ENCODE measurements at places on chromosomes 11 and 22.

DNA sequence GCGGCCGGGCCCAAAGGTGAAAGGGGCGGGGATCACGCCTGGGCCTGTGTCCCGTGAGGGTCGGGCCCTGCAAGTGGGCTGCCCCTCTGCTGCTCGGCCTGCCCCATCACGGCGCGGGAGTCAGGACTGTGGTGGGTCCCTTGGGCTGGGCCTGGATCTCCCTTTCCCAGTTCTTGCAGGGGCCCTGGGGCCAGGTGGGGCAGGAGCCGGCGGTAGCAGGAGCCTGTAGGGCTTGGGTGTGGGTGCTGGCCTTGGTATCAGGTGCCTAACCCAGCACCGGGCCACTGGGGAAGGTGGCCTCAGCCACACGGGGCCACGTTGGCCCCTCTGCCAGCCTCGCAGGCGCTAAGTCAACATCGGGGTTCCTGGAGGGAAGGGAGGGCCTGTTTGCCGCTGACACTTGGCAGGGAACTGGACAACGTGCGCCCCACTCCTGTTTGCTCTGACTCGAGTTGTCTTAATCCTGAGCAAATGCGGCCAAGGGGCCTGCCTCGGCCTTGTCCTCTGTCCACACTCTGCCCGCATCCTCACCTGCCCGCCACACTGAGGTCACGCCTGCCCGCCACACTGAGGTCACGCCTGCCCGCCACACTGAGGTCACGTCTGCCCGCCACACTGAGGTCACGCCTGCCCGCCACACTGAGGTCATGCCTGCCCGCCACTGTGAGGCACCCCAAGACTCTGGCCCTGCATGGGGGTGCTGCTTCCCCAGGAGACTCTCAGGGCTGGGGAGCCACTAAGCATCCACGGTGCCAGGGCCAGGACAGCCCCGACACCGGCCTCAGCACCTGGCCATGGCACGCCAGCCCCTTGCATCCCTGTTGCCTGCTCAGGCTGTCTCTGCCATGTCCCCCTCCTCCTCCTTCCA lies 14.2 kb upstream of the MUC5B start:
- DNase-seq: peak; percentile 36

DNA sequence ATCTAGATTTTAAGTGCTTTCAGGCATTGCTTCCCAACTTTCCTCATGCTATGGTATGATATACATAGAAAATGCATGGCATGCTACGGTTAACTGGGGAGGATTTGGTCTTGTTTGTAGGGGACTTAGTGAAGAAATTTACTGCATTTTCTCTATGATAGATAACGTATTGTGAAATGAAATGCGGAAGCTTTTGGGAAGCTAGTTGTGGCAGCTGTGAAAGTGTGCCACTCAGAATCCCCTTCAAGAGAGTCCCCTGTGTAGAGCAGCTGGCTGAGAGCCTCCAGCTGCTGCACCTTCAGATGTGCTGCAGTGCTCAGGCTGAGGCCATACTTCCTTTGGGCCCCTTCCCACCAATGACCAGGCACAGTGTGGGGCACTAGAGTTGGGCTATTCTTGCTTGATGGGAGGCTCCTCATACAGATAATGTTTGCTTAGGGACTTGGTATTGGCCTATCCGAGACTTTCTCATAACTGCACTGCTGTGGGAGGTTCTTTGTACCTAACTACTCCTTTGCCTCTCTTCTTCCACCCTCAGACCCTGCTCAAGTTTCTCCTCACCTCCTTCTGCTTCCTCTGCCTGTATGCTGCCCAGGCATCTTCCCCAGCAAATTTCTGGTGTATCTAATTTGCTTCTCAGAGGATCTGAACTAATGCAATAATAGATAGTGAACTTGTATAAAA lies 67.3 kb downstream of the HIPK3 start:
- no peak for DNase-seq

DNA sequence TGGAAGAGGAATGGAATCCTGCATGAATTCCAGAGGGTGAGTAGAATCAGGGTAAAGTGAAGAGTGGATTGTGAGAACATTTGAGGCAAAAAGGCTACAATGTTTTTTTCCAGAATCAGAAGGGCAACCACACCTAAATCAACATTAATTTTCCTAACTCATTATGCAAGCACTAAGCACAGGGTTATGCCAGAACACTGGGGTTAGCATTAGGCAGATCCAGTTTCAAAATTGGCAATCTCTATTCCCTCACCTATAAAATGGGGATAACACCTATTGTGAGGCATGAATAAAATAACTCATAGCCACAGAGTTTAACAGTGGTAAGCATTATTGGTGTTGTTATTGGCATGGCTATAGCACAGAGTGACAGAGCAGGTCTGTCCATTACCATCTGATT lies 378.6 kb upstream of the FAT3 start:
- DNase-seq: no peak

- DNase-seq: peak; percentile 96
Observed at GRCh38 chr22:28882878-28883656, at the start of gene ZNRF3. TSS of gene ZNRF3 (plus strand) at chr22:28883572. CDS start at chr22:28883767, 195 bp downstream.

DNA sequence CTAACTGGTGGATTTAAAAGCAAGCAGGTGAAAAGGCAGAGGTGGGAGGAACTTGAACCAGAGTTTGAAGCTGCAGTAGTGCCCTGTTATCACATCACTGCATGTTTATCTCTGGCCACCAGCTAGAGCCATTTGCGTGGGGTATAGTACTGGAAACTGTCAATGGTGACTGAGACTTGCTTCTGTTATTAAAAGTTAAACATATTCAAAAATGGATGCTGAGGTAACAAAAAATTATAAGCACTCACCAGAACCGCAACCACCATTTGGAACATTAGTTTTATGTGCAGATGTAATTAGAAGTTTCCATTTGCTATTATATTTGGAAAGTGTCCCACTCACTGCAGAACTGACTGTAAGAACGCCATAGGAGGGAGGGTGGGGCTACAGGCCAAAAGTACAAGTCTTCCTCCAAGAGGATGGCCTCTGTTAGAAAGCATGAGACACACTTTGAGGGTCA lies 1.2 kb upstream of the CD59 start:
- no peak for DNase-seq

DNA sequence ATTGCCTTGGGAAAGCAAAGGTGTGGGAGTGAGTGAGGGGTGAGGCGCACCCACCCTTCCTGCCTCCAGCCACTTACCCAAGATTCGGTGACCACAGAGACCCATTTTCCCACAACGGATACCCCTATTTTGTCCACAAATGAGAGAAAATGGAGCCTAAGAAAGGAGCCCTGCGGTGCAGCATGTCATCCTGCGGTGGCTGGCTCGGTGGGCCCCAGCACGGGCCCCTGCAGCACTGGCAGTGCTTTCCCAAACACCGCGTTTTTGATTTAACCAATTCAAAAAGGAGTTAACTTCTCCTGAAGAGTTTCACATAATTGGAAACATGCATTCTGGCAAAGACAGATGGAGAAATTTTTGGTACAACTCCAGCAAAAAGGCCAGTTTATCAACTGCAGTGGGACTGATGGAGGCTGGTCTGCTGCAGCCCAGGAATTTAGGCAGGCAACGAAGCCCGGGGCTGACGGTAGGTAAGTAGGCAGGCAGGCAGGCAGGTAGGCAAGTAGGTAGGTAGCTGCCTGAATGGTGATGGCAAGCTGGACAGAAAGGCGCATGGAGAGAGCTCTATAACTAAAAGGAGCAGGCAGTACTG lies 84.2 kb downstream of the FDX1 start:
- no peak for DNase-seq

- DNase-seq: no peak
Observed at GRCh38 chr11:45141171-45141570, 5.3 kb upstream of the PRDM11 start.

GRCh38 chr11:34886609-34887008 lies 29.6 kb downstream of the APIP start:
- no peak for DNase-seq

DNA sequence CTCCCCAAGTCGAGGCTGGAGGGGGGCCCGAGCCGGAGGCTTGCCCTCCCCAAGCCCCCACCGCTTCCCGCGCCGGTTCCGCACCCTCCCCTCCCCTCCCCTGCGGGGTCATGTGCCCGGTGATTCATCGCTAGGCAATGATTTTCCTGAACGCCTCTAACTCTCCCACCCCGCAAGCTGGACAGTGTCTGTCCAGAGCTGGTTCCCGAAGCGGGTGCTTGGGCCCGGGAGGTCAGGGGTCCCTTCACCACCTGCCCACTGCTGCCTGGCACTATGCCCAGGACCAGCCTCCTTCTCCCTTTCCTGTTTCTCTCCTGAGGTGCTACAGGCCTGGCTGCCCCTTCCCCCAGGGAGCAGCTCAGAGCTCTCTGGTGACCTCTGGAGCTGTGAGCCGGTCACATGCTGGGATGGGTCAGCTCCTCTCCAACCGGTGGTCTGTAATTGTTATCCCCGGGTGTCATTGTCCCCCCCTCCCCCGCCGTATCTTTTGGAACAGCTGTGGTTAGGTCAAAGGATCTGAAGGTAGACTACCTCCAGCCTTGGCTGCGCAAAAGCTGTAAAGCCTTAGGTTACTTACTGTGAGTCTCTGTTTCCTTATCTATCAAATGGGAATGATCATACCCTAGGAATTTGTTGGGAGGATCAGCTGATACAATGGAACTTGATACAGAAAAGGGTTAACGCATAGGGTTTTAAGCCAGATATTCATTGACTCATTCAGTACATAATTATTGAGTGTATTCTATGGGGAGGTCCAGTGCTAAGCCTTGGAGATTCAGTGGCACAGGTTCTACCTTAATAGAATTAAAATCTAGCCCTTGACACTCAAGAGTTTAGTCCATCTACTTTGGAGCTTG lies 753 bp downstream of the STX3 start:
- peak; percentile 91 for DNase-seq

- DNase-seq: no peak
Observed at GRCh38 chr11:102289592-102289991, 27.7 kb upstream of the BIRC3 start.

DNA sequence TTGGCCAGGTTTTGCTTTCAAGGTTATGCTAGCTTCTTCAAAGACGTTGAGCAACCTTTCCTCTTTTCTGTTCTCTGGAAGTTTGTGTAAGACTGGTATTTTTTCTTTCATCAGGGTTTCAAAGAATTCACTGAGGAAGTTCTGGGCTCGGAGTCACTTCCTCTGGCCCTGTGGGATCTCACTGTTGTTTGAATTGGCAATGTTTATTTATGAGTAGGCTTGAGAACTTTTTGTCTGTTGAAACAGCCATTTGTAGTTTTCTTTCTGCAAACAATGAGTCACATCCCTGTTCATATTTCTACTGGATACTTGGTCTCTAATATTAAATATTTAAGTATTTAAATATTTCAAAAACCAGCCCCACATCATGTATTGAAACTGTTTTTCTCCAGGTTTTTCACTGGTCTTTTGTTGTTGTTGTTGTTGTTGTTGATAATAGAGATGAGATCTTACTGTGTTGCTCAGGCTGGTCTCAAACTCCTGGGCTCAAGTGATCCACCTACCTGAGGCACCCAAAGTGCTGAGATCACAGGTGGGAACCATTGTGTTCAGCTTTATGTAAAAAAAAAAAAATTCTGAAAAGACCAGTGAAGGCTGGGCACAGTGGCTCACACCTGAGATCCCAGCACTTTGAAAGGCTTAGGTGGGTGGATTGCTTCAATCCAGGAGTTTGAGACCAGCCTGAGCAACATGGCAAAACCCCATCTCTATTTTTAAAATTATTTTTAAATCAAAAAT lies 26.9 kb downstream of the SUSD2 start:
- no peak for DNase-seq

DNA sequence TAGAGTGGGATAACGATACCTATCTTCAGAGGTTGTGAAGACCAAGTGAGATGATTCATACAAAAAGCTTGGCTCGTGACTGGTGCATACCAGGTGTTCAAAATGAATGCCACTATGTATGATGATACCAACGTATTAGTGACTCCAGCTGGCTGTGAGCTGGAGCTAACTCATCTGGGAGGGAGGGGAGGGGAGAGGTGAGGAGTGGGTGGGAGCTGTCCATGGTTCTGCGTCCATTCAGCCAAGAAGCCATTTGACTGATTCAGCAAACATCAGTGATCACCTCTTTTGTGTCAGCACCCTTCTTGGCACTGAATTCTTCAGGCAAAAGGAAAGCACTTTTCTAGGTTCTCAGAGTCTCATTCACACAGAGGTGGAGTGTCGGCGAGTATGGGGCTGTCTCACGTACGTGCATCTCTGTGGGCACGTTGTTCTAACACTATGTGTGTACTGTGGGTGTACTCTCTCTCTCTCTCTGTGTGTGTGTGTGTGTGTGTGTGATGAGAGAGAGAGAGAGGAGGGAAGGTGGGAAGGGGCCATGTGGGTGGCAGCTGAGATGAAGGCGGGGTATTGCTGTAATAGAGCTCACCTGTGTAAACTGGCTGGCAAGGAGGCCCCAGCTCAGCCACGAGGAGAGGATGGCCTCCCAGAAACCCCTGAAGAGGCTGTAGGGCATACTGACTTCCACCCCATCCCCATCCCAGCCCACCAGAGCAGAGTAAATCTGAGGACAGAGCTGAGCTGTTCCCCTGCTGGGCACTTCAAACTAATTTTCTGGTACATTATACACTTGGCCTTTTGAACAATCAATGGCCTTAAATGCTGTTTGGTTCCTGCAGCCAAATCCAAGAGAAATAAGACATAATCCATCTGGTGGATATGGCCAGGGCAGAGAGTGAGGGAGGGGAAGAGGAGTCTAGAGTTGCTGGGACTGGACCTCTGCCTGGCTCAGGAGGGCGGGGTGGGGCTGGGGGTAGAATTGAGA lies 96.1 kb upstream of the THY1 start:
- peak; percentile 92 for DNase-seq

- peak; percentile 43 for DNase-seq
Observed at GRCh38 chr22:44363013-44363979, 50.5 kb upstream of the SHISAL1 start.

- no peak for DNase-seq
Observed at GRCh38 chr11:102469196-102469821, 16.7 kb upstream of the TMEM123 start.

GRCh38 chr11:96267496-96268032 lies 75.4 kb downstream of the MAML2 start:
- DNase-seq: no peak

GRCh38 chr11:62664405-62665074 lies 470 bp downstream of the C11orf98 start:
- peak; percentile 88 for DNase-seq

DNA sequence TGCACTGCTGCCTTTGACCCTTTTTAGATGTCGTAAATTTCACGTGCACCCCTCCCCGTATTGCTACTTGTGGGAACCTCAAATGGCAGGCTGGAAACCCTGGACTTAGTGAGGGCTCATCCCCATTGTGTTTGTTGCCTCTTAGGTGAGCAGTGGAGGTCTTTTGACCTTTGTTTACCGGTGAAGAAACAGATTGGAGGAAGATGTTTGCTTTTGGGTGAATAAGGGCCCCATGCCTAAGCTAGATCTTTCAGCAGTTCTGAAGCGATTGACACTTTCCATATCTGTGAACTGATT lies 782 bp downstream of the SMARCB1 start:
- no peak for DNase-seq

- DNase-seq: no peak
Observed at GRCh38 chr11:59200423-59200746, 12.3 kb downstream of the MPEG1 start.

DNA sequence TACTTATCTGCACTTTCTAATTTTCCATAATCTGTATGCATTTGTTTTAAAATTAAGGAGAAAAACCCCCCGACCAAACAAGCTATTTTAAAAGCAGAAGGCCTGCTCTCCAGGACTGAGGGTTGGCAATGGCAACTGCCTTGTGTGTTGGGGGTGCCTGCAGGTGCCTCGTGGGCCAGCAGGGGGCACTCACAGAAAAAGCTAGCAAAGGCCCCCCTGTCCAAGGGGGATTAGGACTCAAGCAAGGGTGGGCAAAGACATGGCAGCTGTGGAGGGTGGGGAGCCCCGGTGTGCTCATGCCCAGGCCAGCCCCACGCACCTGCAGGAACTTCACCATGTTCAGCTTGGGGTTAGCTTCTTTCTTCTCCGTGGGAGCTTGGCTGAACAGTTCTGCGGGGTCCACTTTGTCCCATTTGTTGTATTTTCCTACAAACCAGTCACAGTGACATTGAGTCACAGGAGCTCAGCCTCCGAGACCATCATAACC lies 10.3 kb downstream of the TOP3B start:
- DNase-seq: peak; percentile 89

GRCh38 chr11:78647986-78648875 lies 73.6 kb upstream of the NARS2 start:
- DNase-seq: peak; percentile 41
